BE2C (cell line): ENCODE measurements at places on chromosomes 12 and 14.

GRCh38 chr12:66237505-66238175 is 48.6 kb downstream of the IRAK3 start:
- DNase-seq, result no peak

DNA sequence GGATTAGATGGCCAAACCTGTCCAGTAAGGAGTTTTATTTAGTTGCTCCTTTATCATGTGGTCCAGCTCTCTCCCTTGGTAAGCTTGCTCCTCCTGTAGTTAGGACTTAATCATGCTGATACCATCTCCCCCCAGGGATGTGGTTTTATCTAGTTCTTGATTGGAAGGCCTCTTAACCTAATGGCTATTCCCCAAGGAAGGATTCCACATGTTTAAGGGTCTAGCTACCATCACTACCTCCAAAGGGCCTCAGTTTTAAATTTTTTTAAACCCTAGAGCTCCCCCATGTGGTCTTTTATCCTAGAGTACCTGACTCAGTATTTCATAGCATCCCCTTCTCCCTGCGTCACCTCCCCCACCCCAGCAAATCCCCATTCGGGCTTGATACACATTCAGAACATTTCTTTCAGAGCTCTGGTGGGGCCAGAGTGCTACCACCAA is 22.5 kb downstream of the MAP3K12 start:
- peak; percentile 38 for DNase-seq

DNA sequence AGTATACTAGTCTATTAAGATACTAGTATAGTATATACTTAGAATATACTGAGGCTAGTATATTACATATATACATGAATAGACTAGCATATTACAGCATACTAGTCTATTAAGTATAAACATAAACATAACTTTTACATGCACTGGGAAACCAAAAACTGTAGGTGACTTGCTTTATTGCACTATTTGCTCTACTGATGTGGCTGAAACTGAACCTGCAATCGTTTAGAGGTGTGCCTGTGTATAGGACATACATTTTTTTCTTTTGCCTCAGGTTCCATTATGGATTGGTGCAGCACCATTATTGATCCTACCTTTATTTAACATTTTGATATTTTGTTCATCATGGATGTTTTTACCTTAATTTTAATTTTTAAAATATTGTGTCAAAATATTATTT is 143.2 kb upstream of the RGS6 start:
- DNase-seq, result no peak

DNA sequence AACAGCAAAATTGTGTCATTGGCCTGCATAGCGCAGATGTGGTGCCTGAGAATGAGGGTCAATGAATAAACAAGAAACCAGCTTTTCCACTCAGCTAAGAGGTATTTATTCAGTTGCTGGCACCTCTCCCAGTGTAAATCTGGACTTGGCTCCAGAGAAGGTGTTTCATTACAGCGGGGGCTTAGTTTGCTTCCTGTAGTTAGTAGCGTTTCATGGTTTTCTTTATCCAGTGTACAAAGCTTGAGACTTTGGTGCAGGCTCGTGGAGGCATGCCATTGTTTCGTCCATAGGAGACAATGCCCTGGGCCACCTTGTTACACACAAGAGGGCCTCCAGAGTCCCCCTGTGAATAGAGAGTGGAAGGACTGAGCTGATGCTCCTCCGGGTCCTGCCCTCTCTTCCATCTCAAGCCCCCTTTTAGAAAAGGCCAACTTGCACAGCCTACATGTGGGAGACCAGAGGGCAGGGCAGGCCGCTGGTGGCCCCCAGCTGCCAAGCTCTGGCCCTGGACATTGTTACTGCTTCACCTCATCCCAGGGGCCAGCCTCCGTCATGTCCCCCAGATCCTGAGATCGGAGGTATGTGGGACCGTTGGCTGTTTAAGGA is 3.0 kb downstream of the GZMB start:
- no peak for DNase-seq
